ENCODE measurements at places on chromosomes 2 and 18.

DNA sequence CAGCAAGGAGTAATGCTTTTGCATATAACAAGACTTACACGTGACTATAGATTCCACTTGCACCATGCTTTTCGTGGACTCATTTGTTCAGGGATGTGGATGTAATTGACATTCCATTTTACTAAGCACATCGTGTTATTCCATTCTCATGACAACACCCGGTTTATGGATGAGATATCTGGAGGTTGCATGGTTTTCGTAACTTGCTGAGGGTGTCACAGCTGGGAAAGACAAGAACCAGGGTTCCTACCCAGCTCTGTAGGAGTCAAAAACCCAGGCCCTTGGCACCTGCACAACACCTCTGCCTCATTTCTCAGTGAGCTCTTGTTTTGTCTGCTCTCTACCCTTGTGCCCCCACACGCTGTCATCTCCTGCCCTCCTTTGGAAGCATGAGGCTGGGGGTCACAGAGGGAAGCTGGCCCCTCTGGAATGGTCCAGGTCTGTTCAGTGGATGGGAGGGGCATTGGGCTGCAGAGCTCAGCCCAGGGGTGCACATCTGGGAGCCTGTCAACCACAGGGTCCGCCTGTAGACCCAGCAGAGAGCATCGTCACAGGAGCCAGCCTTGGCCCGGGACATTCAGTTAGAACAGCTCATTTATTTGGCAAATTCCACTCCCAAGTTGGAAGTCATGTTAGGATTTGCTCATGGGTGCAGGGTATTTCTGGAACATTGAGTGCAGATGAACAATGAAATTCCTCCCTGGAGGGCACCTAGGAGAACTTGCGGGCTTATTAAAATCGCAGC is 120.1 kb upstream of the TWIST2 start:
- DNase-seq: no peak

DNA sequence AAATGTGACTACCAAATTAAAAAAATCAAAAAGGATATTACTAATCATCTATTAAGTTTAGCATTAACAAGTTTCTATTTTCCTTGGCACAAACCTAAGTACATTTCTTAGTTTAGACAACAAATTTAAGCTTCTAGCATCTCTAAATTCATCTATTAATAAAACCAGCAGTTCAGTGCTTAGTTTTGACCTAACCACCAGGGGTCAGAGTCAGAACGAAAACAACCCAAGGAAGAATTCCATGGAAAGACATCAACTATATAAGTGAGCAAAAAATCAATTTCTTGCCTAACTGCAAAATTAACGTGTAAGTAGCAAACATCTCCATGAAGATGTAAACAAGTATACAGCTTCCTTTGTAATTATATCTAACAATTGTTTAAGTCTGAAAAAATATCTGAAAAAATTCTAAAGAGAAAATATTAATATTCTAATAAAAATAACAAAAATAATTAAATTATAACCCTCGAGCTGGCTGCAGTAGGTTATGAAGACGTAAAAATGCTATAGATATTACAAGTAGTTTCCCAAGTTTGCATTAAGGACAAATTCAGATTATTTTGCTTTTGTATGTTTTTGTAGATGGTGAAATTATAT is 83.7 kb downstream of the CERKL start:
- peak; percentile 64 for DNase-seq

GRCh38 chr2:28286678-28287077 is 106.0 kb upstream of the FOSL2 start:
- DNase-seq: no peak

DNA sequence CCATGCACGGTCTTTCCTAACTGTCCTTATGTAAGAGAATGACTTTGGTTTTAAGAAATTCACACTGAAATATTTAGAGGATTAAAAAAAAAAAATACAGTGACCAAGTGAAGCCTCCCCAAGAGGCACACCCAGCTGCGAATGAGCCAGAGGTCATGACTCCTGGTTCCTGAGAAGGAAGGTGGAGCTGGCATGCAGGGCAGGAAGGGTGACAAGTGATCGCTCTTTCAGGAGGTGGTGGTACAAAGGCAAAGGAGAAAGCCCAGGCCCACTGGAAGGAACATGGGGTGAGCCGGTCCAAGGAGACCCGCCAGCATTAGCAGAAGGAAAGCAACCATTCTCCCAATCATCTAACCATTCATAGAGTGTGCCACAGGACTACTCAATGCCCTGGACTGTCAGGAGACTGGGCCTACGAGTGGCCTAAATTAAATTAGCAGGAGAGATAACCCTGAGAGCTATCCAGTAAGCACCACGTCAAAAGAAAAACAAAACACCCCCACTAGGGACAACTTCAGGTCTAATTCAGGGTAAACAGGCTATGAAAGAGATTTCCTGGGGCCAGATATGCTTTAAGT is 7.8 kb downstream of the INO80C start:
- no peak for DNase-seq

DNA sequence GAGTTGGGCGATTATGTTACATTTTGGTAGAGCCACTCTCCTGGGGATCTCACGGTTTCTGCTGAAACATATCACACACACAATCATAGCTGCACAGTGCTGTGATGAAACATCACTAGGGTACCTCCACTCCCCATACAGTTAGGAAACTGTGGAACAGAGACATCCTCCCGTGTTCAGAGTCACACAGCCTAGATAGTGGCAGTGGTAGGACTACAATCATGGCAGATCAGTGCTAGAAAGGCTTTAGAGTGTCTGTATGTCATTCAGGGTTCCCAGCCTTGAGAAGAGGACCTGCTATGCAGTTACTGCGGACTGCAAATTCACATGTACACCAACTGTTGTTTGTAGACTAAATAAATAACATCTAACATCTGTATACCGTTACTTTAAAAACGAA is 210.3 kb upstream of the FOSL2 start:
- DNase-seq: no peak

- peak; percentile 48 for DNase-seq
These were observed 3.1 kb downstream of the FIGN start for GRCh38 chr2:163732727-163733126.

DNA sequence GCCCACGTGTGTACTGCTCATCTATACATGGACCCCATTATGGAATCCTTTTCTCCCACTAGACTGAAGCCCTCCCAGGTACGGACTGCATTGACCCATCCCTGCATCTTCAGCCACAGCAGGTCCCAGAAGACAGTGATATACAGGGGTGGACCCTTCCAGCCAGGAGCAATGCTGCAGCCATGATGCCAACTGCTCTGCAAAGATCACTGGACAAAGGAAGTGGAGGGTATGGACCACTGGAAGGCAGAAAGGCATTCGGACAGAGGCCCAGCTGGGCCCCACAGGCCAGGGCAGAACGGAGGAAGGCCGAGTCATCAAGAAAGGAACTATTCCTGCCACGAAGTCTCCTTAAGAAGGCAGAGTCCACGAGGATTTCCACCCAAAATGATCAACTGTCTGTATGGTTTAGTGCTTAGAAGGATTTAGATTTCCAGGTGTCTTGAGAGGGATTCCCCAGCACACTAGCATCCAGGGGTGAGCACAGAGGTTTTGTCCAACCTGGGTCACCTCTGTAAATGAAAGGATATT is 93.4 kb downstream of the TWIST2 start:
- DNase-seq: no peak

DNA sequence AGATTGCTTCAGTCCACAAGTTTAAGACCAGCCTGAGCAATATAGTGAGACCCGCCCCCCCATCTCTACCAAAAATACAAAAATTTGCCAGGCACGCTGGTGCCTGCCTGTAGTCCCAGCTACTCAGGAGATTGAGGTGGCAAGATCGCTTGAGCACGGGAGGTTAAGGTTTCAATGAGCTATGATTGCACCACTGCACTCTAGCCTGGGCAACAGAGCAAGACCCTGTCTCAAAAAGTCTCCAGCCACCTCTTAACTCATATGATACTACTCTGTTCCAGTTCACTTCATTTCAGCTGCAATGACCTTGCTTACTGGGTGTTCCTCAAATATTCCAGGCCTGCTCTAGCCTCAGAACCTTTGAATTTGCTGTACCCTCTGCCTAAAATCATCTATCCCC is 11.4 kb downstream of the MEMO1 start:
- DNase-seq: no peak

GRCh38 chr2:41933585-41934320 is 114.1 kb upstream of the PKDCC start:
- peak; percentile 22 for DNase-seq

DNA sequence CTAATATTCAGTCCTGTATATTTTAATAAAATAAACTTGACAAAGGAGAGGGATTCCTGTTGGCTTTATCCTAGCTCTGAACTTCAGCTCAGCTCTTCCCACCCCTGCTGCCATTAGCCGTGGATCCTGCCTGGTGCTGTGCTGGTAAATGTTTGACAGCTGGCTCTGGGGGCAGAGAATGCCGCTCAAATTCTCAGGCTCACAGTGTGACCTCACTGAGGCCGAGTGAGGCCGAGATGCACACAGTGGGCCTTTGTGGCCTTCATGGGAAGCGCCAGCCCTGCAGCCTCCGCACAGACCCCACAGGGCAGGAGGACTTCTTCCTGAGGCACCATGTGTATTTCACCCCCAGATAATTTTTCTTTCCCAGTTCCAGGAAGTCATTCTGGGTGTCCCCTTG is 16.5 kb upstream of the FAHD2A start:
- no peak for DNase-seq

GRCh38 chr2:191951376-191951775 is 104.5 kb upstream of the CAVIN2 start:
- DNase-seq: no peak

- DNase-seq: no peak
These were observed 331.0 kb downstream of the CDH2 start for GRCh38 chr18:27845897-27846296.

GRCh38 chr2:152154462-152154861 is 21.1 kb downstream of the STAM2 start:
- no peak for DNase-seq

DNA sequence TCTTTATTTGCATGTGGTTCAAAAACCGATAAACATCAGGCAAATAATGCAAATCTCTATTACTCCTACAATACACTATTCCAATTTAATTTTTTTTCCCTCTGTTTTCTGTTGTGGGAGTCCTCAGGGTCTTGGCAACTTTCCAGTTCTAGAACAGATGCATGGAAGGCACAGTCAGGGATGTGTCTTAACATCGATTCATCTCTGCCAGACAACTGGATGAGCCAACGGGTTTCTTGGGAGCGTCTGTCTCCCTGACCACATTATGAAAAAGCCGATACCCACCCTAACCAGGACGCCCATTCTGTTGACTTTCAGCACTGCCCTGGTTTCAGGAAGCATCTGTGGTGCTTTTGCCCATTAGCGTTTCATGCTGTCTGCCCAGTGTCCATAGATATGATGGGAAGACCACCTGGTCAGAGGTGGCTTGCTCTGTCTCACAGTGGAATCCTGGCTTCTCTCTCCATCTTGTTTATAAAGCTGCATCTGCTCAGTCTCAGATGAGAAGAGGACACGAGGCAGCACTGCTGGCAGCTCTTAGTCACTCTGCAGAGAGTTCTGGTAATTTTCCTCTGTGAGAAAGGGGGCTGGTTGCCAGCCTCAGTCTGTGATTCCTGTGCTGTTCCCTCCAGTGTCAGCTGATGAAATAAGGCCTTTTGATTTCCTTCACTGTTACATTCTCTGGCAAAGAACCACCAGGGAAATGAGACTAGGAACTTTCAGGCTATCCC is 57.9 kb upstream of the KCNE4 start:
- no peak for DNase-seq

DNA sequence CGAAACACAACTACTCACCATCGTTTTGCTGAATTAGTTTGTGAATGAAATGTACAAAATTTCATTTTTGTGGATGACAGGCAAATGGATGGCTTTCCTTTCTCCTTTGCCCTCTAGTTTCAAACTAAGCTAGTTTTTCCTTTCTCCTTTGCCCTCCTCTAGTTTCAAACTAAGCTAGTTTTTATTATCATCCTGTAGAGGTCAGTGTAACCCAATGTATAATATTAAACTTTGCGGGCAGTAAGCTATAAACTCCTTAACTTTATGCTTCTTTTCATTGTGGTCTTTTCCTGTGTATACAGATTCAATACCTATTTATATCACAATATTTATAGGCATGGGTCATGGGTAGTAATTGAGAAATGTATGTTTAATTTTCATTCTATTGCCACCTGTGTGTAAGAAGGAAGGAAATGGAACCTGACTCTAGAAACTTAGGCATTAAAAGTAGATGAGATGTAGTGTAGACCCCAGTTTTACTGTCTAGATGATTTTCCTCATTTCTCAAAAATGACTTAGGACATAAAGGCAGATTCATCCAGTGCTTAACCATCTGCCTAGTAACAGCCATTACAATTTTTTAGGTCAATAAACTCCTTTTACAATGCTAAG is 58.1 kb downstream of the MAP3K19 start:
- peak; percentile 46 for DNase-seq

GRCh38 chr2:25424426-25425028 is 82.8 kb upstream of the DNMT3A start:
- no peak for DNase-seq

DNA sequence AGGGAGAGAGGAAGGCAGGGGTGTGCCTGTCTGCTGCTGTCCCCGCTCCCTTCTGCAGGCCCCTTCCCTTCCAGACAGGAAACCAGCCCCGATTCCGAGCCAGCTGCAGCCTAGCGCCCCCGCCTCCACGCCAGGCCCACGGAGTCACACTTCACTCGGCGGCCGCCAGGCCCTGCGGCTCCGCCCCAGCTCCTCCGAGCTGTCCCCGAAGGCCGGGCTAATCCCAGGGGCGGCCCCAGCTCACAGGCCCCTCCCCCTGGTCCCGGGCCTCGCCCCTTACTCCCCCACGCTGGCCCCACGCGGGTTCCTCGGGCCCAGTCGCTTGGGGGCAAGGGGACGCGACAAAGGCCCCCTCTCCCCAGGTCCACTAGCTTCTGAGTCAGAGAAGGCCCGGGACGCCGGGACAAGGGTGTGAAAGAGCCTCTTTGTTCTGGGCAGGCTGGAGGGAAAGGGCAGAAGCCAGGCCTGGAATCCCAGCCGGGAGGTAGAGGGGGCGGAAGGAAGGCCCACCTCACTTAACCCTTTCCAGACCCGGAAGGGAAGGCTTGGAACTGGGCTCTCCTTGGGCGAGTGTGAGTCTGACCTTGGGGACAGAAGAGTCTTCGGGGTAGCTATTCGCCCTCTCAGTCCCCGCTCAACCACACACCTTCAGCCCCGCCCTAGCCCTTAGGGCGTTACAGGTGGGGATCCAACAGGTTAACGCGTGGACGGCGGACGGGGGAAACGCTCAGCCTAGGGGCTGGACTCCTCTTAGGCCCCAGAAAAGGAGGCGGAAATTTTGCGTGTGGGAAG is 1.2 kb downstream of the RTKN start:
- peak; percentile 86 for DNase-seq

DNA sequence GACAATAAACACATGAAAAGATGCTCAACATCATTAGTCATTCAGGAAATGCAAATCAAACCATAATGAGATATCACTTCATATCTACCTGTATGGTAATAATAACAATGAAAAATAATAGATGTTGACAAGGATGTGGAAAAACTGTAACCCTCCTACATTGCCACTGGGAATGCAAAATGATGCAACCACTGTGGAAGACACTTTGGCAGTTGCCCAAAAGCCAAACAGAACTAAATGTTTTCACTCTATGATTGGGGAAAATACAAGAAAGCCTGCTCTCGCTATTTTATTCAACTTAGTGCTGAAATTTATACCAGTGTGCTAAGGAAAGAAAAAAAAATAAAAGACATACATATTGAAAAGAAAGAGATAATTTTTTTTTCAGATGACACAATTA is 934.5 kb downstream of the CNTNAP5 start:
- DNase-seq: no peak
